ENCODE measurements at places on chromosomes 11 and 22.

DNA sequence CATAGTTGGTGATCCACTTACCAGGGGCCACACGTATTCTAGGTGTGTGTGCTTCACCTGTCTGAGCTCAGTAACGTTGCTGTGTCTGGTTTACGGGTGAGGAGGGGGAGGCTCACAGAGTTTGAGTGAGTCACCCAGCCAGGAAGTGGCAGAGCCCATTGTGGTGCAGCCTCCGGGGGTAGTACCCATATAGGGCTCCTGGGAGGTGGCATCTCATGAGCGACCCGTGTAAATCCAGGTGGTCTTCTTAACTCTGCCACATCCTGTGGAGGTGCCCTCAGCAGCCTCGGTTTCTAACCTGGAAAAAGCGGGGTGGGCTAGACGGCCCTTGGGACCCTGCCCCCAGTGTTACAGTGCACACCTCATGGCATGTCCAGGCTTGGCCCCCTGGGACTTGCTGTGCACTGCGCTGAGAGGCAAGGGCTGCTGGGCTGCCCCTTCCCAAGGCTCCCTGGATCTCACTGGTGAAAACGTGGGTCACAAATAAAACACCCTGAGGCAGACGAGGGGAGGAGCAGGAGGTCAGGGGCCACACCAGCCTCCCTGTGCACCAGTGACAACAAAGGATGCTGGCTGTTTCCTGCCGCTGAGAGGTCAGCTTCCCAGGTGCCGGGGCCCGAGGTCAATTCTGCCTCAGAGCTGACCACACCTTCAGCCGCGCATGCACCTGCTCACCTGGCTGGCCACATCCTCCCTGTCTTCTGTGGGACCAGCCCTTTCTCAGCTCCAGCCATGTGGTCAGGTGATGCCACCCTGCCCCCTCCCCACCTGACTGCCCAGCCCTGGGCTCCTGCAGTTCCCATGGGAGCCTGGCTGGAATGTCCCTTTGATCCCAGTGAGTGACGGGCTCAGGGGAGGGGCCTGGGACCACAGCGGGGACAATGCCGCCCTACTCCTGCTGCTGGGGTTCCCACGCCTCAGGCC lies 305.1 kb downstream of the CTTN start:
- DNase-seq, result no peak

DNA sequence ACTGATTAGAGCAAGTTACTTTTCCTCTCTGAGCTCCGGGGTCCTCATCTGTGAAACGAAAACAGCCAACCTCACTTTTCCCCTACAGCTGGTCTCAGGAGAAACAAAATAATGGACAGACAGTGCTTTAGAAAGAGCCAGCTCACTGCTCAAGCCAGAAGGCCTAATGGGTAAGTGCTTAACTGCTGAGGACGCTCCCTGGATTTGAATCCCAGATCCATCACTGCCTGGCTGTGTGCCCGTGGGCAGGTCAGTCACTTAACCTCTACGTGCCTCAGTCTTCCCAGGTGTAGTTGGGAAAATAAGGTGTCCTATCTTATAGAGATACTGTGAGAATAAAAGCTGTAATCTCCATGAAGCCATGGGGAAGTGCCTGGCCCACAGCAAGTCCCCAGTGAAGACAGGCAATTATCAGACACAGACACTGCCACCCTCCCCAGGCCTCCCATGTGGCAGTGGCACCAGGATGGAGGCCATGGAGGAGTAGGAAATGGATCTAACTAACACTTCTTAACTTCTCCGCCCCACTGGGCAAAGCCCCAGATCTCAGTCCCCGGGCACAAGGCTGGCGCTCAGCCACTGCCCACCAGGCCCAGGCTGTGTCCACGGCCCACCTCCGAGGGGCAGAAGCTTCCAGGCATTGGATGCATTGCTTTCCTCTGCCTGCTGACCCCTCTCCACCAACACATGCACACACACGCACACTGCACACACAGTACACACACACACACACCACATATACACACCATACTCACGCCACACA lies 9.2 kb downstream of the TP53I11 start:
- DNase-seq, result no peak

DNA sequence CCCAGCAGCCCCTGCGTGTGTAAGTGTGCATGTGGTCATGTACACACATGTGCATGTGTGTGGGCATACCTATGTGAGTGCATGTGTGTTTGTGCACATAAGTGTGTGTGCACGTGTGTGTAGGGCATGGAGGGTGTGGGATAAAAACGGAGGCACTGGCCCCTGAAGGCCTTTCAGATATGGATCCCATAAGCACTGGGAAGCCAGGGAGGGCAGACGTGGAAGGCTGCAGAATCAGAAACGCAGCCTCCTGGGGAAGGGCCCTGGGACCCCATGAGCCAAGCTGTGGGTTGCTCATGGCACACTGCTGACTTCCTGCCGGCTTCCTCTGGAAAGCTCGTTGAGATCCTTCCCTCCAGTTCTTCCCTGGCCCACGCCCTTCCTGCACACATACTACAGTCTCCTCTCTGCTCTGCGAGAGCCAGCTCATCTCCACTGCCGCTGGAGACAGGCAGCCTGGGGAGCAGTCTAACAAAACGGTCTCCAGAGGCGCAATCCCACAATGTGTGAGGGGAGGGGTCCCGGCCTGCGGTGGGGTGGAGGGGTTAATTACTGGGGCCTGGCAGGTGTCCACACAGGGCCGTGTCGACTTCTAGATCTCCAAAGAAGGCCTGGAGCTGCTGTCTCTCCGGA lies 435.2 kb upstream of the B3GAT1 start:
- no peak for DNase-seq

DNA sequence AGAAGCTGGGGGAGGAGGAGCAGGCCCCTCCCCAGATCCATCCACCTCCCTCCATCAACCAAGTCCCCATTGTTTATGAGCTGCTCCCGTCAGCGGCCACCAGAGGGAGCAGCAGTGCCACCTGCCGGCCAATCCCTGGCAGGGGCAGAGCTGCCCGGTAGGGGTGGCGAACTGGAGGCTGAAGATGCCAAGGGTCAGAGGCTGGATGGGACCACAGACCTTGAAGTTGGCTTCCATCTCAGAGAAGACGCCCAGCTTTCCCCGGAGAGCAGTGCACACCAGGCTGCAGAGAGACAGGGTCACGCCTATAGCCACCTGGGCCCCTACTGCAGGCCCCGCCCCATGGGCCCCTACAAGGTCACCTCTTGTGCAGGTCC lies 3.6 kb downstream of the FIBP start:
- DNase-seq, result peak; percentile 62

DNA sequence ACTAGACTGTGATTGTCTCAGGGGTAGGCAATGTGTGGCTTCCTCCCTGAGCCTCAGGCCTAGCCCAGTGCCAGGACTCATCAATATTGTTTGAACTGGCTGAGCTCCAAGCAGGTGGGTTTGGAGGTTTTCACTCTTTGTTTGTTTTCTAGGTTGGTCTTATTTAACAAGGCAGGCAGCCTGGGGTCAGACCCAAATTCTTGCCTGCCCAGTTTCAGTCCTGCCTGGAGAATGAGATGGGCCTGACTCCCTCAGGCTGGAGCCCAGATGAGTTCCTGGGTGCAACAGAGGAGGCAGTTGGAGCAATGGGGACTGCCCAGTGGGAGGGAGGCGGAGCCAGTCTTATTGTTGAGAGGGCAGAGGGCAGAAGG lies 28.3 kb upstream of the TP53I11 start:
- DNase-seq, result no peak

GRCh38 chr22:26712158-26712557 lies 54.8 kb downstream of the MIAT start:
- DNase-seq, result no peak
